Suppressor macrophage (primary cell): ENCODE measurements at places on chromosomes 16 and 17.

DNA sequence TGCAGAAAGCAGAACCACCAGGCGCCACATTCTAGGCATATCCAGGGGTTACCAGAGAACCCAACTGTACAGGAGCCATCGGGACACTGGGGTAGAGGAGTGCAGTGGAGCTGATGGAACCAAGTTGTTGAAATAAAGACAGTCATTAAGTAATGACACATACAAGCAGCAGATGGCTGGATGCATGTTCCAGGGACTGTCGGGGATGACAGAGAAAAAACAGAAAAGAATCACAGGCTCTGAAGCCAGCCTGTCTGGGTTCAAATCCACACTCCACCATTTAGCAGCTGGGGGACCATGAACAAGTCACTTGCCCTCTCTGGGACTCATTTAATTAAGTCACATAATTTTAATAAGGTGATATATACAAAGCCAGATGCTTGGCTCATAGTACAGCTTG, 117.1 kb downstream of the ZNF423 start:
- no peak for DNase-seq

GRCh38 chr16:15141586-15141985, 47.5 kb upstream of the RRN3 start:
- no peak for DNase-seq

DNA sequence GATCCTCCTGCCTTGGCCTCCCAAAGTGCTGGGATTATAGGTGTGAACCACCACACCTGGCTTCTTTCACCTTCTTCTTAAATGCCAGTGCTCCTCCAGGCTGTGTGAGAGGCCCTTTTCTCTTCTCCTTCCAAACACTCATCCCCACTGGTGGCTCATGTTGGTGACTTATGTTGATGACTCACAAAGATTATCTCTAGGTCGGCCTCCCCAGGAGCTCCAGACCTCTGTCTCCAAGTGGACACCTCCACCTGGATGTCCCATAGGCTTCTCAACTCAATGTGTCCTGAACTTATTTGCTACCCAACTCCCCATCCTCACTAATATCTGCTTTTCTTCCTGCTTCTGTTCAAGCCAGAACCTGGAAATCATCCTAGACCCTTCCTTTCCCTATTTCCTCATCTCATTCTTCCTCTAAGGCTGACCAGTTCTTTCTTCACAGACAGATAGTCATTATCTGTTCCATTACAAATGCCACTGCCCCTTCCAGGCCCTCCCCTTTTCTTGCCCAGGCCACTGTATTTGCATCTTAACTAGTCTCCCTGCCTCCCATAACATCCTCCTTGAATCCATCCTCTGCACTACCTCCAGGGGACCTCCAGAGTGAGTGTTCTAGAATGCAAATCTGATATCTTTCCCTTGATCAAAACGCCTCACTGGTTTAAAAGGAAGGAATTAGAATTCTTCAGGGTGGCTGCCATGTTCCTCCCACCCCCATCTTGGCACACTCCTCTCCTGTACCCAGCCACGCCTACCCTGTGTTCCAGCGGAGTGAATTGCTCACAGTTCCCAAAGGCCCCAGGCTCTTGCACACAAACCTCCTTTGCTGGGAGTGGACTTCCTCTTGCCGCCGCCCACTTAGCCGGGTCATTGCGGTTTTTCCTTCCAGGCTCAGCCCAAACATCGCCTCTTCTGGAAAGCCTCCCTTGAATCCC, 34.8 kb upstream of the FBXO47 start:
- peak; percentile 94 for DNase-seq

- DNase-seq, result no peak
These were observed 2.4 kb downstream of the MBTD1 start for GRCh38 chr17:51257150-51258081.

DNA sequence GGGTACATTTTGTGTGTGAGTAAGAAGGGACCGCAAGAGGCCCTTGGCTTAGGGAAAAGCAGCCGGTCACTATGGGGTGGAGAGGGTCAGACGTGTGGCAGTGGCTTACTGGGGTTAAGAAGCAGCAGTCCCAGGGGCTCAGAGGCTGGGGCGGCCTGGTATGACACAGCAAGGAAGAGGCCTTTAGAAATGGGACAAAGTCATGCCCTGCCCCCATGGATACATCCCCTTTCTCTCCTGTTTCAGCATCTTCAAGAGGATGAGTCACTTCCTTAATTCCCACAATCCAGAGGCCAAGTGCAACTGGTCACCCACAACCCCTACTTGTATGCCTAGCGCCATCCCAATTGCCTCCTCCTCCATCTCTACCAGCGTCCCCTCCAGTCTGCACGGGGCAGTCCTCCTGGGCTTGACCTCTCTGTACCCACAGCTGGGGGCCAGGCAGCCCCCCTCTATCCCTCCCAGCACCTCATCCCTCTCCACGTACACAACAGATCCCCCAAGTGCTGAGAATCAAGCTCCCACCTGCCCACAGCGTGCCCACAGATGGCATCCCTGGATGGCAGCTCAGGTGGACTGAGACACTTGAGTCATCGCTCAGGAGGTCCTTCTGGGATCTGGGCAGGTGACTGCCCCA, 6.9 kb upstream of the EFTUD2 start:
- peak; percentile 86 for DNase-seq

DNA sequence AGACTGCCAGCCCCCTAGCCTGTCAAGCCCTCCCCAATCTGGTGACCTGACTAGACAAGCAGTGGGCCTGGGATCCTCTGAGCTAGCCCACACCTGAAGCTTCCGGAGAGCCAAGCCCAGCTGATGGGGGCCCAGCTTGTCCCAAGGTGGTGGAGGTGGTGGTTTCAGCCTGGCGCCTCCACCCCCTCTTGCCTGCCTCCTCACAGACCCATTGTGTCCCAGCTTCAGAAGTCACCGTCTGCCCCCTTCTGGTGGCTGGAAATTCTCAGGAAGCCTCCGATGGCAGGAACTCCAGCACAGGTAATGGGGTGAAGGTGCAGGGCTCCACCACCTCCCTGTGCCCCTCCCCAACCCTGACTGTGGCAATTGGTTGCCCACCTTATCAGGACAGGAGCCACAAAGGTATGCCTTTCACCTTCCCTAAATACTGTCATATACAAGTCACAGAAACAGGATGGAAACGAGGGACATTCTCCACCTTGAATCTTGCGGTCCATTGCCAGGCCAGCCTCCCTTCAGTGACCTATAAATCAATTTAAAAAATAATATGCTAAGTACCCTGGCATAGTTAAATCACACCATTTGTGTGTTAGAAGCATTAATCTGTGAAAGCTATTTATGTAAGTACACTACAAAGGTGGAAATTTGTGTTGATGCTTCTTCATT, 66.0 kb upstream of the ZNF423 start:
- peak; percentile 50 for DNase-seq

- DNase-seq, result peak; percentile 48
These were observed 489 bp downstream of the ZC3H18 start for GRCh38 chr16:88570691-88571092.

DNA sequence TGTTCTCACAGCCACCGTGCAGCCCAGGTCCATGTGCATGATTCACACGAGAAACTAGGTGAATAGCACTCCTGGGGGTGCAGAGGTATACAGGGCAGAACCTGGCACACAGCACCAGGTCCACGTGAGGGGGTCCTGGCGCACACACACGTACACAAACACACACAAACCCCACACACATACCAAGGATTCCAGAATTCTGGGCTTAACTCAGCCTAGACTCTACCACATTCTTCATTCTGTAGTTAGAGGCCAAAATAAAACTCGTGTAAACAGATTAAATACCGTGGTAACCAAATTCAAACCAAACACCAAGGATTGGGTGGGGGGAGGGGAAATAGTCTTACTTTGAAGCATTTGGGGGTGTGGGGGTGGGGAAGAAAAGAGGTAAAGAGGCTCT, 58.5 kb downstream of the XYLT1 start:
- no peak for DNase-seq

- no peak for DNase-seq
These were observed 41.2 kb downstream of the TMC5 start for GRCh38 chr16:19458722-19459379.

- DNase-seq, result no peak
These were observed 83.4 kb upstream of the CLEC3A start for GRCh38 chr16:77938913-77939312.

GRCh38 chr17:20291853-20292252, 175.5 kb downstream of the LGALS9B start:
- DNase-seq, result no peak

- no peak for DNase-seq
These were observed 32.7 kb downstream of the ADAMTS18 start for GRCh38 chr16:77402118-77402517.

DNA sequence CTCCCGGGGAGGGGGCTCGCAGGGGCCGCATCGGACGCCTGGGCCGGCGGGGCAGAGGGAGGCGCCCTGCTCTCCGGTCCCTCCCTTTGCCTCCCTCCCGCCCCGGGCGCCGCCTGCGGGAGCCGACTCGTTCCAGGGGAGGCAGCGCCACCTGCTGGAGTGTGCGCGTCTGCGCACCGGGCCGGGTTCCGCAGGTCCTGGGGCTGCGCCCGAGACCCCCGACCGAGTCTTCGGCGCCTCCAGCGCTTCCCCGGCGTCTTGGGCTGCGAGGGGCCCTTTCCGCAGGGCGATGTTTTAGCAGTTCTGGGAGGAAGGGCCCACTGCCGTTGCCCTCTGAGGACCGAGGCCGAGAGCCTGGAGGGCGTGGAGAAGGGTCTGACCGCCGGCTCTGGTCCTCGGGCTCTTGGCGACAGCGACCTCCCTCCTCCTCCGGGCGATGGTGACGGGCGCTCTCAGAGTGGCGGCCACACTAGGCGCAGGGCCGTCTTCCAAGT, 106.3 kb downstream of the SEC14L1 start:
- peak; percentile 95 for DNase-seq

DNA sequence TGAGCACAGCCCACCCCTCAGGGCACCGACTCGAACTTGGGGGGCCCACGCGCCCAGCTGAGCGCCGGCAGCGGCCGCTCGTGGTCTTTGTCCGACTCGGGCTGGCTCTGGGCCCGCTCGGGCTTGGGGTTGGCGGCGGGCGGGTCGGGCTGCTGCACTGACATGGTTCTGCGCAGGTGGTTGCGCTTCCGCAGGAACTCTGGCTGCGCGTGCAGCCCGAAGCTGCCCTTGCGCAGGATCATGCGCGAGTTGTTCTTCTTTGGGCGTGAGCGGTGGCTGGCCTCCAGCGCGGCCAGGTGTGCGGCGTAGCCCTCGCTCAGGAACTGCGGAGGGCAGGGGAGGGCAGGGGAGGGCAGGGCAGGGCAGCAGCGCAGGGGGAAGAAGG, 11.1 kb downstream of the PIMREG start:
- peak; percentile 54 for DNase-seq

DNA sequence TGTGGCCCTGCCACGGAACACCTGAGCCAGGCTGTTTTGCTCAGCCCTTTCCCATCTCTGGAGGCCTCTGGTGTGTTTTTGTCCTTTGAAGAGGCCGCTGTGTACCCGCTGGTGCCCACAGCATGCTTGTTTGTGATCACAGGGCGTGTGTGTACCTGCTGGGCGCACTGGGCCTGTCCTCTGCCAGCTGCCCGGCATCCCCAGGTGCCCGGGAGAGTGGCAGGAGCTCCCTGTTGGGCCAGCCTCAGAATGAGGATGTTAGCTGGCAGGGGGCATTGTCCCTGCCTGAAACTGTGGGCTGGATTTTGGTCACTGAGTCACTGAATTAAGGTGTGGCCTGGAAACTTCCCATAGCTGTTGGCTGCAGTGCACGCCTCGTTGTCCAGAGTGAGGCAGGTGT, 31.1 kb downstream of the BAIAP2 start:
- DNase-seq, result no peak

DNA sequence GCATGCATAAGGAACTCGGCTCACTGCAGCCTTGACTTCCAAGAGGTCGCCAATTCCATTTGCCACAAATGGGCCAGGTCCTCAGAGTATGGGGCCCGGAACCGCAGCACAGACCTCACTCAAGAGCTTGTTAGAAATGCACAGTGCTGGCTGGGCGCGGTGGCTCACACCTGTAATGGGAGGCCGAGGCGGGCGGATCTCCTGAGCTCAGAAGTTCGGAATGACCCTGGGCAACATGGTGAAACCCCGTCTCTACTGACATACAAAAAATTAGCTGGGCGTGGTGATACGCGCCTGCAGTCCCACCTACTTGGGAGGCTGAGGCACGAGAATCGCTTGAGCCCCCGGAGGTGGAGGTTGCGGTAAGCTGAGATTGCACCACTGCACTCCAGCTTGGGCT, 19.6 kb upstream of the N4BP1 start:
- DNase-seq, result no peak

- peak; percentile 97 for DNase-seq
These were observed 120.2 kb downstream of the METRNL start for GRCh38 chr17:83199500-83200201.

GRCh38 chr17:45087504-45087975, 26.4 kb downstream of the NMT1 start:
- DNase-seq, result peak; percentile 12

DNA sequence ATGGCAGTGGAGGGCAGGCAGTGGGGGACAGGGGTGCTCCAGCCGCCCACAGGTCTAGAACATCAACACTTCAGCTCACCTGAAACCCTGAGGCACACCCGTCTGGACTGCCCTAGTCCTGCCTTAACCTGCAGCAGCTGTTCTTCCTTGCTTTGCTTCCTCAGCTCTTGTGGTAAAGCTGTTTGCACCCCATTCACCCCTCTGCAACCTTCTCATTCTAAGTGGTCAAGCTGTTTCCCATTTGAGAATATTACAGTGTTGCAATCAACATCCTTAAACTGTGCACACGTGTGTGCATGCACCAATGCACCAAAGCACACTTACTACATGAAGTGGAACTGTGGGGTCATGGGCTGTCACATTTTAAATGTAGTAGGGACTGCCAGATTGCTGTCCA, 32.4 kb downstream of the SCNN1B start:
- no peak for DNase-seq

DNA sequence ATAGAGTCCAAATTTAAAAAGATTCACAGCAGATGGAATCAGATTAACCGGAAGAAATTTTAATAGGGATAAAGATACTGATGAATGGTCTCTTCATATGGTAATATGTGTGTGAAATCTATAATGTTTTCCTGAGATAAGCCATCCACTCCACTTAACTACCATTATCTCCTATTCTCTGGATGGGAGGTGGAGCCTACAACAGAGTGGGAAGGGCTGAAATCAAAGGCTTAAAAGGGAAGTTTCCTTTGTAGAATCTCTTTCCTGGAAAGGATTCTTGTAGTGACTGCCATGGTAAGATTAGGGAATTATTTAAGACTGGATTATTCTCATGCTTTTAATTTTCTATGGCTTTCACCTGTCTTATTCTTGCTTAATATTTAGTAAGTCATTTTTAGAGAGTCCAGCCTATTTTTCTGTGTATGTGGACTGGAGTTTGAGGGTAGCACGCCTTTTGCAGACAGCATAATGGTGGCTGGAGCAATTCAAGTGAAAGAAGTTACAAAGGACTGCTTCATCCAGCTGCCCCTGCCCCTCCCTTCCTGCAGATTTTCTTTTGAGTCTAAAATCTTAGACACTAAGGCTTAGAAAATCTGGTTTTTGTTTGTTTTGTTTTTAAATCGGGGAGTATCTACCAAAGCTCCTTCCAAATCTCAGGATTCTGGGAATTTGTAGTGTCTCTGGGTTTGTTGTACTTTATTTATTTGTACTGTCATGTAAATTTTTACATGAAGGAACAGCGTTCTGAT, 26.5 kb downstream of the KAT7 start:
- no peak for DNase-seq

GRCh38 chr16:11666103-11667055, 1.9 kb upstream of the SNN start:
- no peak for DNase-seq

- no peak for DNase-seq
These were observed 534.1 kb downstream of the WWOX start for GRCh38 chr16:78633551-78633950.
